Activated naive CD4-positive, alpha-beta T cell (primary cell): ENCODE measurements at places on chromosomes 1 and 21.

DNA sequence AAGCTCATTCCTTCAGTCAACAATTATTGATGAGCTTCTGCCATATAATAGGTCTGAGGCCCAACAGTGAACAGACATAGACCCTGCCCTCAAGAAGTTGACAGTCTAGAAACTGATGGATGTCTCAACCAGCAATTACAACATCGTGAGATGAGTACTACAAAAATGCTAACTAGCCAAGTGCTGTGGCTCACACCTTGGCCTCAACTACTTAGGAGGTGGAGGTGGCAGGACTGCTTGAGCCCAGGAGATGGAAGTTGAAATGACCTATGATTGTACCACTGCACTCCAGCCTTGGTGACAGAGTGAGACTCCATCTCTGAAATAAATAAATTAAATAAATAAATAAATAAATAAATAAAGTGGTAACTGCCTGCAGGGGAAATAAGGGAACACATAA, 11.7 kb upstream of the PTP4A2 start:
- no peak for DNase-seq

DNA sequence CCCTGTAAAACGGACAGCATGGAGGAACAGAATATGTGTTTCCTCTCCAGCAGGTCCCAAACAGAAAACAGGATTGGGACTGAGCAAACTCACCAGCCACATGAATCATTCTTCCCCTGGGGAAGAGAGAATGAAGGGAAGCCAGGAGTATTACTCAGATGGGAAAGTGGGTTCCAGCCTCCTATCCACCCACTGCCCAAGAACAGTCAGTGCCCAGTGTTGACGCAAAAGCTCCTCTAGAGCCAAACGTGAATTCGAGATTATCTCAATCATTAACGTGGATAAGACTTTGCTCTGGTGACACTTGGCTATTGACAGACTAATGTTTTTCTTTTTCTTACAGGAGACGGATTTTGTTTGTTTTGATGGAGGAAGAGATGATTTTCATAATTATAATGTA, 9.3 kb downstream of the MIA3 start:
- DNase-seq = no peak

- DNase-seq = no peak
These were observed 60.3 kb upstream of the SLC45A1 start for GRCh38 chr1:8257621-8258020.

DNA sequence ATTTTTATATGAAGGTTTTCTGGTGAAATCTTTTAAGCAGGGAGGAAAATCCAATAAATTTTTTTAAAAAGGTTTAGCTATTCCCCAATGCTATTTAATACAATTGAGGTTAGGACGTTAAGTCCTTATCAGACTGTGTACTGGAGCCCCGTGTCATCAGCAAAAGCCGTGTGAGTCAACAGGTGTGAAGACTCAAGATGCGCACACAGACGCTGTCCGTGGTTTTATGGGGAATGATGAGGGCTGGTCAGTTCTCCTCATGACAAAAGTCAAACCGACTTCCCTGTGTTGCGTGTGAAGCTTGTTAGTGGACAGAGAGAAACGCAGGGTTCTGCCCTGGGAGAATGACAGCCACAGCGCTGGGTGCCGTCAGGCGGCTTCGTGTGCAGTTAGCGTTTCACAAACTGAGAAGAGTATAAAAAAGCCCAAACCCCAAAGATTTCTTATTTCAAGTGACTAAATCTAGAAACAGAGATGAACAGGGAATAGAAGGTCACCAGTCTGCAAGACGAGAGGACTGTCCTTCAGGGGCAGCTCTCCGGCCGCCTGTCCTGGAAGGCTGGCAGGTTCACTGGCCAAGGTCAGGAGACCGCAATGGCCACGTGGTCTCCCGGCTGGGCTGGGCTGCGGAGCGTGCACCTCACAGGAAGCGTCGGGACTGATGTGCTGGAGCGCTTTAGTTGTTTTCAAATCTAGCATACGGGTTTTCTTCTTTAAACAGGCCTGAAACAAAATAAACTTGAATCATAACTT, 22.4 kb downstream of the PTTG1IP start:
- DNase-seq = no peak

GRCh38 chr1:2273401-2274090, 45.4 kb downstream of the SKI start:
- no peak for DNase-seq

- DNase-seq = no peak
These were observed 26.3 kb upstream of the ACTN2 start for GRCh38 chr1:236659792-236660587.

GRCh38 chr21:45228171-45228641, 59.5 kb downstream of the POFUT2 start:
- DNase-seq = peak; percentile 17

DNA sequence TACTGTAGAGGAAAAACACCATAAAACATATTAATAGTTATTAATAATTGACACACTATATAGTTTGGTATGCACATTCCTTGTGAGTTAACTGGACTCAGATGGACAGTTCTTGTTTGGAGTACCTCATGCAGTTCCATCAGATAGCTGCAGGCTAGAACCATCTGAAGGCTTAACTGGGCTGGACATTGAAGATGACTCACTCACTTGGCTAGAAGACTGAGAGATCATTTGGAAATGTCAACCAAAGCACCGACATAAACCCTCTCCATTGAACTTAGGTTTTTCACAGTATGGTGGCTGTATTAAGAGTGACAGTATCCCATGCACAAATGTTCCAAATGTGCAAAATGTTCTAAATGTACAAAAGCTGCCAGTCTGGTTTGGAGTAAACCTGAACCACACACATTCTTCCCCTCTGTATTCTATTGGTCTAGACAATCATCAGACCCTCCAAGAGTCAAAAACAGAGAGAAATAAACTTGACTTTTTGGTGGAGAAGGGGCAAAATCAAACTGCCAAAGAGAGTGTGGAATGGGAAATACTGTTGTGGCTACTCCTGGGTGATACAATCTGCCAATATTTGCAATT, 708.4 kb downstream of the KCNT2 start:
- DNase-seq = no peak

GRCh38 chr1:172178886-172179285, 241.6 kb upstream of the C1orf105 start:
- no peak for DNase-seq

DNA sequence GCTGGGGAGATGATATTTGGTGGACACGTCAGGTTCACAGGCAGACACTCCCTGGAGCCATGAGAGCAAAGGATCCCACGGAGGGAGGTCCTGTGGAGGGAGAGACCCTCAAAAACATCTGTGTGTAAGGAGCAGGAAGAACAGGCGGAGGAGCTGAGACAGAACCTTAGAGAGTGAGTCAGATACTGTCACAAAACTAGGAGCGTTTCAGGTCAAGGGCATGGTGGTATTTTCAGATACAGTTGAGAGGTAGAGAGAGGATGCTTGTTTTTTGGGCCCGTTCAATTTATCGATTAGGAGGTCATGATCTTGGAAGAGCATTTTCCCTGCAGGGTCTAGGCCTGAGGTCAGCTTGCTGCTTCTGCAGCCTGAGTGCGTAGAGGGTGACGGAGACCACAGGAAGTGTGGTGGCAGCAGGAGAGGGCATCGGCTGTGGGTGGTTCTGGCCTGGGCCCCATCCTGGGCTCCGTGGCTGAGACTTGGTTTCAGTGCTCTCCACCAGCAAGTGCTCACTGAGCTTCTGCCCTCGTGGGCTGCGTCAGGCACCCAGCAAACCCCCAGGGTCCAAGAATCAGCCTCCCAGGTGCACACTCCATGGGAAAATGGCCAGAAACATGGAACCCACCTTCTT, 39.9 kb downstream of the SPSB1 start:
- DNase-seq = no peak

DNA sequence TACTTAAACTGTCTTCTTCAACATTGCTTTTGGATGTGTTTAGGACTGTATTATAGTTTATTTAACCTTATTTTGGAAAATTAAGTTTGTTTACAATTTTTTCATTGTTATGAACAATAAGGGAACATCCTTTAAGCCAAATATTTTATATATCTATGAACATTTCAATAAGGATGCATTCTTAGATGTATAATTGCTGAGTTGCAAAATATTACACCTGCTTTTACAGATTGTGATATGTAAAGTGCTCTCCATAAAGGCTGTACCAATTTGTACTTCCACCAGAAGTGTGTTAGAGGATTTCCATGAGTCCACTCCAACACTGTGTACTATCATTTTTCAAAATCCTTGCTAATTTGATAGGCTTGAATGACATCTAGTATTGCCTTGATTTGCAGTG, 7.7 kb downstream of the IL23R start:
- no peak for DNase-seq

DNA sequence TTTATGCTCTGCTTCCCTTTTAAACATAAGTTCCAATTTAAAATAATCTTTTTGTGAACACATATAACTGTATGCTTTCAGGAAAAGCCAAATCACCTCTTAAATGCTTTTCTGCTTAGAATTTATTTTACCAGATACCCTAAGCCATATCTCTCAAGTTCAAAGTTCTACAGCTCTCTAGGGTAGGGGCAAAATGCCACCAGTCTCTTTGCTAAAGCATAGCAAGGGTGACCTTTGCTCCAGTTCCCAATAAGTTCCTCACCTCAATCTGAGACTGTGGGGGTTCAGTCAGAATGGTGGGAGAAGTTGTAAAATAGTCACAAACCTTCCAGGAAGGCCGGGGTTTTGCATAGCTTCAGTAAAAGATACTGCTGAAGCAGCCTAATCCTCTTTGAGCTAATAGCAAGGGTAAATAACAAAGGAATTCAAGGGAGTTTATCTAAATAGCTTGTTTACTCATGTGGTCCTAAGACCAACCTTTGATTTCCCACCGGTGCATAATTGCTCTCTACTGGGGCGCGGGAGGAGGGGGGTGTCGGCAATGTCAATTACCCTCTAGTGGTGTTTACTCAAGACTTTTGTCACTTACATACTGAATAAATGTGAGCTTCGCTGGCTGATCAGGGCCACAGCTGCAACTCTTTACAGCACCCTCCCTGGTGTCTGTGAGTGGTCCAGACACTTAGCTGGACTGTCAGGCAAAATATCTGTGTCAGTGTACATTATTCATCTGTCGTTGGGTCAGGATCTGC, 1376.2 kb downstream of the NCAM2 start:
- DNase-seq = no peak

GRCh38 chr1:159751031-159751430, 29.7 kb upstream of the DUSP23 start:
- no peak for DNase-seq

- no peak for DNase-seq
These were observed 36.9 kb upstream of the HHAT start for GRCh38 chr1:210291786-210292230.

GRCh38 chr1:37448691-37449417, 25.5 kb upstream of the ZC3H12A start:
- DNase-seq = no peak

DNA sequence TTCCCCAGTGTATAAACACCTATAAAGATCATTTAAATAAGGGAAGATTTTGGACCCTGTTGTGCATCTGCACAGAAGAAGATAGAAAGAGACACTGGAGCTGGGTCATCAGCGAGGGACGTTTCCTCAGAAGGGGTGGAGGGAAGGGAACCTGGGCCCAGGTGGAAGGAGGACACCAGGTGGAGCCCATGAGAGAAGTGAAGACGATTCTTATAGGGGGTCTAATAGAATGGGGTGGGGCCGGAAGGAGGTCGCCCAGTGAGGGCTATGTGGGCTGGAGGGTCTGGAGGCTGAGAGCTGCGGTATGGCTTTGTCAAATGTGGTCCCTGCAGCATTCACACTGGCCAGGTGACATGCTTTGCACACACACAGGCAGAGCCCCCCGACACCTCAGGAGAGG, 13.7 kb downstream of the KIRREL1 start:
- DNase-seq = no peak

DNA sequence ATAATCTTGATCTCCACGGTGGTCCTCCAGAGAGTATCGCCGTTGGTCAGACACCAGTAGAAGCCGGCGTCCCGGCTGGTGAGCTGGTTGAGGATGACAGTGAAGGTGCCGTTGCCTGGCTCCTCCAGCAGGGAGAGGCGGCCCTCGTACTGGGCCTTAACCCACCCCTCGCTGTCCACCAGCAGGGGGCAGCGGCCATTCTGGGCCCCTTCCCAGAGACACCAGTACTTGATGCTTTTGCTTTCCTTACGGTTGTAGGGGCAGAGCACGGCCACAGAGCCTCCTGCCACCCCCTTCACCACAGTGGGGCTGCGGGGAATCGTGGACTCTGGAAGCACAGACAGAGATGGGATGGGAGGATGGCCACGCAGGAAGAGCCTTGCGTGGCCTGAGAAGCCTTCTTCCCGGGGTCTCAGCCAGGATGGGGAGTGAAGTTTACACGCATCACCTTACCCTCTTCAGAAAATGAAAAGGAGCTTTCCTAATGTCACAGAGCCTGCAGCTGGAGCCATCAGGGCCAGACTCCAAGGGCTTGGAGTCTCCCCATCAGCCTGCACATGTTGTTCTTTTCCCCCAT, 10.7 kb downstream of the PIGR start:
- peak; percentile 31 for DNase-seq

DNA sequence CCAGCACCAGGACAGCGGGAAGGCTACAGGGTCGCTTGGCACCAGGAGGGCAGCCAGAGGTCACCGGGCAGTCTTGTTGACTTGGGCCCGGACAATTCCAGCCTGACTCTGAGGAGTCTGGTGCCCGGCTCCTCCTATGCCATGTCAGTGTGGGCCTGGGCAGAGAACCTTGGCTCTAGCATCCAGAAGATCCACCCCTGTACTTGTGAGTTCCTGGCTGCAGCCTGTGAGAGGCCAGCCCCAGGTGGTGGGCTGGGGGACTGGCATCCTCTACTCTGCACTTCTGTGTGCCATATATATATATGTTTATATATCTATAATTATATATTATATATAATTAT, 11.6 kb upstream of the PTPN7 start:
- no peak for DNase-seq

GRCh38 chr1:229341774-229342655, 832 bp downstream of the CCSAP start:
- peak; percentile 82 for DNase-seq

GRCh38 chr1:176552217-176552991, 89.4 kb downstream of the PAPPA2 start:
- no peak for DNase-seq

- no peak for DNase-seq
These were observed 32.4 kb upstream of the ZNF124 start for GRCh38 chr1:247204177-247204647.

DNA sequence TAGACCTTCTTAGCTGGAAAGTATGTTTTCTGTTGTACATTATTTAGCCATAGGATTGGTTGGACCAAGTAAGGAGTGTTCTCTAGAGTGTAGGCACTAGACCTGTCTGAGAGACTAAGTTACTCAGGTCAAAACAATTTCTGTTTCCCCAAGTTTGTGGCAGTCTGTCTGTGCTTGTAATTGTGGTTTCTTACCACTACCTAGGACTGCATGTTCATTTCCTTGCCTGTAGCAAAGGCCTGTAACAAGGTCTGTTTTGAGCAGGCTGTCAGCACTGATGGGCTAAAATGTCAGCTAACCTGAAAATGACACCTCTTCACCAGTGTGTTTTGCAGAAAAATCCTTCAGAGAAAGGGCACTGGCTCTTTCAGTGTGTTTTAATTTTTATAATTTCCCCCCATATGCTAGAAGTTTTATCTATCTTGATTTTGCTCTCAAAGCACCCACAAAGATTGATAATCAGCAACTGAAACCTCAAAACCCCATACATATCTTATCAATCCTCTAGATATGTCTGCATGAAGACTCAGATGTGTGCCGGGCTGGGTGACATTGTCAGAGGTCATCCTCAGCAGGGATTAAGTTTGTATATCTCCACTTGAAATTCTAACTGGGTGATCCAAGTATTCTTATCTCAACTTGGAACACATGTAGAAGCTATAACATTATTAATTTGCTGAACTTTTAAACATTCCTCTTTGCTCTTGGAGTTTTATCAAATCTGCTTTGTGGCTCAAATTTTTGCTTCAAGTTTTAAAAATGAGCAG, 50.7 kb upstream of the ST6GALNAC3 start:
- DNase-seq = no peak
